ENCODE measurements at places on chromosomes 1 and 21.

DNA sequence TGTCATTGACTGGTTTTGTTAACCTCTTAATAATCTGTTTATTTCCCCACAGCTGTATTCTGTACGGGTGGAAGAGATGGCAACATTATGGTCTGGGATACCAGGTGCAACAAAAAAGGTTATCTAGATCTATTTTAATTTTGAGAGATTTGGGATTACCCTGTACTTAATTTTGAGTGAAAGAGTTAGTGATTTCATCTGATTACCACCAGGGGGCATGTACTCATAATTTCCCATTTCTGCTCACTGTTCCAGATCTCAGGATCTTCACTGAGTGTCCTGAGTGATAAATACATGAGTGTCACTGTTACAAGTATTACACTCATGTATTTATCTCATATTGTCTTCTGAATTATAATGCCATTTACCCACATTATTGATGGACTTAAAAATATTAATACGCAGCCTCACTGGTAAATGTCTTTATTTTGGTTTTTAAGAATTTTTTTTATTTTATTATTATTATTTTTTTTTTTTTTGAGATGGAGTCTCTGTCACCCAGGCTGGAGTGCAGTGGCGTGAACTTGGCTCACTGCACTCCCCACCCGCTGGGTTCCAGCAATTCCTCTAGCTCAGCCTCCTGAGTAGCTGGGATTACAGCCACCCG is 27.4 kb downstream of the DTL start:
- DNase-seq: peak; percentile 66

DNA sequence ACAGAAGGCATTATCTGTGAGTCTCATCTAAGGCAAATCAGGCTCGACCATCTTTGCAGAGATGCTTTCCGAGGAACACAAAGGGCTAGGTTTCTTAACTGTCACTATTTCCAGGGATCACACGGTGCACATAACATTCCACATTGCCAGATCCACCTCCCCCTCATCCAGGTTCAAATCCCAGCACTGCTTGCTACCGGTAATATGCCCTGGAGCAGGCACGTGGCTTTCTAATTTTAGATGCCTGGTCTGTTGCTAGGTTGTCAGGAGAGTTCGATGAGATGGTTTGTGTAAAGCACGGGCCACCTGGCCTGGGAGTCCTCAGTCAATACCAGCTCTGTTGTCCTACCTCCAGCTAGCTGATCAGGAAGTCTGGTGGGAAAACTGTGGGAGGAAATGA is 598.6 kb downstream of the NPHP4 start:
- DNase-seq: no peak

GRCh38 chr1:47873337-47873736 is 123.8 kb downstream of the TRABD2B start:
- no peak for DNase-seq

- DNase-seq: no peak
Observed at GRCh38 chr1:19395678-19396192, 83.6 kb downstream of the SLC66A1 start.

DNA sequence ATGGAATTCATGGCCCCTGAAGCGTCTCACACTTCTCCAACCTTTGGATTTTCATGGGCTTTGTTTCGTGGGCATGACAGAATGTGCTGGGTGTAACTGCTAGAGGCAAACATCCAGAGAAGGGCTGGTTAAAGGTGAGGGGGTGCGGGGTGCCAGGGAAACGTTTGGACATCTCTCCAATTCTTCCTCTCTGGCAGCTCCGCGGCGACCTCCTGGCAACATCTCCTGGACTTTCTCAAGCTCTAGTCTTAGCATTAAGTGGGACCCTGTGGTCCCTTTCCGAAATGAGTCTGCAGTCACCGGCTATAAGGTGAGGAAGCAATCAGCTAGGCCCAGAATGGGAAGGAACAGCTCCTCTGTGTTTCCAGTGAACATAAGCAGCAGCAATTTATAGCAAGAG is 12.0 kb downstream of the TMEM81 start:
- no peak for DNase-seq

- DNase-seq: peak; percentile 25
Observed at GRCh38 chr1:111406321-111406768, 21.2 kb downstream of the OVGP1 start.

DNA sequence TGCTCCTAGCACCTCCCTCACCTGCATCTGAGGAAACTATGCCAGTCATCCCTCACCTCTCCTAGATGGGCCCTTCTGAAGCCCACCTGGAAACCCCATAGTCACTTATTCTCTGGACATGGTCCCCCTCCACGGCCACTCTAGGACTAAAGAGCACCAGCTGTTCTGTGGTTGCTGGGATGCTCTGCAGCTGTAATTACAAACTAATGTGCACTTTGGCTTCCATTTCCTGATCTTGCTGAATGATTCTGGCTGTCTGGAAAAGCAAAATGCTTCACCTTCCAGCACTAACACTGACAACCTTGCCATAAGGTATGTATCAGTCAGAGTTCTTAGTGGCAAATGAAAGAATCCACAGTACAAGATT is 48.7 kb upstream of the PSEN2 start:
- no peak for DNase-seq

GRCh38 chr1:60763741-60764140 is 318.6 kb upstream of the NFIA start:
- no peak for DNase-seq

DNA sequence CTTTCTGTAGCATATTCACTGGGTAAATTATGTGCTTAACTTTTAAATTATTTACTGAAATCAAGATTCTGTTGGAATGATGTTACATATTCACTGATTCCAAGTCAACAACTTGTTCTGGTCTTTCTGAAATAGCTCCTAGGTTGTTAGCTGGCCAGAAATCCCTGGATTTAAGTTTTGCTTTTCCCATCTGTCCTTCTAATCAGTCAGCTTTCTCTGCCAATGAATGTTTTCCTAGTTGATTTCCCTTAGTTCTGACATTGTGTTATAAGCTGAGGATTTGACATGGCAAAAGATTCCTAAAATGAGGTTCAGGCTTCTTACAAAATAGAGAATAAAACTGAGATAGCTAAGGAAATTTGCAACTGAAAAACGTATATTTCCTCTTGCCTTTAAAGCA is 1479.6 kb downstream of the MRPL39 start:
- no peak for DNase-seq

DNA sequence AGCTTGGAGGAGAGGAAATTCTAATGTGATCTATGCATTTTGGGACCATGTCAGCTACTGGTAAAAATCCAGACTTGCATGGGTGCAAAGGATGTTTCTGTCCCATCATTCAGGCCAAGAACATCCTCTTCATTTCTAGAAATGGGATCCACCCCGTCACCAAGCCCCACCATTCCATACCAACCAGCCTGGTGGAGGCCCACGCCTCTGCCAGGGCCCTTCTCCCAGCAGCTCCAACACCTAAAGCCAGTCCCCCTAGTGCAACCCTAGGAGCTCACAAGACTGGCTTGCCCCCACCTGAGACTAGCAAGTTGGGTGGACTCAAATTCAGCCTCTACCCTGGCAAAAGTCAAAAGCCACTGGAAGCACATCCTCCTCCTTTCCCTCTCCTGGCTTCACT is 1.9 kb downstream of the ARHGEF11 start:
- no peak for DNase-seq

DNA sequence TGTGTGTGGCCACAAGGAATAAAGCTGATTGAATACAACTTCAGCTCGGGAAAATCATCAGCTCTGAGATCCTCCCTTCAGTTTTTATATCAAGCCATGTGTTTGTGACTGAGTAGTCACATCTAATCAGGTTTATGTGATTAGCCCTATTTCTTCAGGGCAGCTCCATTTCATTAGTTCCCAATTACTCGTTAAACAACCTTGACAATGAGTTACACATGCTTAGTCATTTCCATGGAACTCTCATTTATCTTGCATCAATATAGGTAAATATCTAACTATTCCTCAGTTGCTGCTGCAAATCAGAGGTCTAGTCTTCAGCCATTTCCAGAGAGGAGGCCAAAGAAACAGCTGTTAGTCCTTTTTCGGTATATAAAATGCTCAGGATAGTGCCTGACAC is 16.3 kb downstream of the CRB1 start:
- DNase-seq: no peak

DNA sequence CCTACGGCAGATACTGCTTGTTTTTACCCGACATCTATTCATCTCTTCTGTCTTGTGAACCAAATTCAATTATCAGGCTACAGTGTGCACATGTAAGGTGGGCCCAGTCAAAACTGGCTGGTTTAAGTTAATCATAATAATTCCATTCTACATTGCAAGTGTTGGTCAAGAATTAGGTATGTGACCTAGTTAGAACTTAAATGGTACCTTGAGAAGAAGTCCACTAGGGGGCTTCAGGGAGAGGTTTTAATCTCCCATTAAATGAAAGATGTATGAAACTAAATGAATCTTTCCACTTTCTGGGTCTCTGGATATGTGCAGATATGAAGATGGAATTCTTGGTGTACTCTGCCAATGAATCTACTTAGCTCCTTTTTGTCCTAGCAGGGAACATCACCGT is 187.1 kb downstream of the CDC42BPA start:
- peak; percentile 22 for DNase-seq

- no peak for DNase-seq
Observed at GRCh38 chr1:176225911-176226310, 18.8 kb upstream of the COP1 start.

GRCh38 chr21:43861706-43862105 is 3.3 kb upstream of the AGPAT3 start:
- no peak for DNase-seq

DNA sequence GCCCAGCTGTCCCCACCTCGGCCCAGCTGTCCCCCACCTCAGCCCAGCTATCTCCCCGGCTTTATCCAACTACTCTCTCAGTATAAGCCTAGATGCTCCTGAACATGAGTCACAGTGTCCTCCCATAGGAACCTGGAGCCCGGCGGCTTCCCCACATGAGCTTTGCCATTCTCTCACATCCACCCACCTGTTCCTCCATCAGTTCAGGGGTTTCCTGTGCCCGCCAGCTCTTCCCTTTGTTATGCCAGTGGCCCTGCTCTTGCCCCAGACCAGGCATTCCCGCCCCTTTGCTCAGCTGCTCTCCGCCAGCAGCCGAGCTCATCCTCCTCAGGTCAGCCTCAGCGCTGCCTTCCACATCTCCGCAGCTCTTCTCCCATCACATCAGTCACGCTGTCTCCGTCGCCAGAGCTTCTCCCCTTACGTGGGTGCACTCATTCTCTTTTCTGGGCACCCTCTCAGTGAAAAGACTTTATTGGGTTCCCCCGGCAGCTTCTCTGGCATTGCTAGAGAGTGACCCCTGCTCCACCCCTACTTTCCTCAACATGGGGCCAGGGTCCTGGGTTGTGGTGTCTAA is 89.5 kb upstream of the CSF3R start:
- DNase-seq: no peak

DNA sequence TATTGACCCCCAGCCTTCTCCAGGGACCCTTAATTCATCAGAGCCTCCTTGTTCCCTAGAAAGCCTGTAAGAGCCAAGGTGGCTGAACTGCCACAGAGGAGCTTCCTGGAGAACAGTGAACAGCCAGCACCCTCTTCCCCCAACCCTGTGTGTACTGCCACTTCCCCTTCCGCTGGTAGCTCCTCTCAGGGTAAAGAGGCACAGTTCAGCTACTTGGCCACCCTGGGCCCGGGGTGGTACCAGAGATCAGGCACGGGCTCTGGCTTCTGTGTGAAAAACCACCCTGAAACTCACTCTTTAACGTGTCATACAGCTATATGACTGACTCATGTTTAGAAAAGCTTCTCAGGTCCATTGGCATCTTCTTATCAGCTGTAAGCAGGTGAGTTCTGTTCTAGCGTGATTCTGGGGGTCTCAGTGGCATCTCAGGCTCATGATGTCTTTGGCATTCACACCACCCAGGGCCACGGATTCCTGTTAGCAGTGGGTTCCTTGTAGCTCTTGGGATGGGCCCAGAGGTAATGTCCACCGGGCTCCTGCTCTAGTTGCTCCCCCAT is 22.4 kb downstream of the ARMH1 start:
- DNase-seq: no peak

GRCh38 chr1:220420726-220421125 is 107.2 kb upstream of the MARK1 start:
- no peak for DNase-seq

GRCh38 chr1:239387304-239388158 is 1.2 kb downstream of the CHRM3 start:
- peak; percentile 34 for DNase-seq

DNA sequence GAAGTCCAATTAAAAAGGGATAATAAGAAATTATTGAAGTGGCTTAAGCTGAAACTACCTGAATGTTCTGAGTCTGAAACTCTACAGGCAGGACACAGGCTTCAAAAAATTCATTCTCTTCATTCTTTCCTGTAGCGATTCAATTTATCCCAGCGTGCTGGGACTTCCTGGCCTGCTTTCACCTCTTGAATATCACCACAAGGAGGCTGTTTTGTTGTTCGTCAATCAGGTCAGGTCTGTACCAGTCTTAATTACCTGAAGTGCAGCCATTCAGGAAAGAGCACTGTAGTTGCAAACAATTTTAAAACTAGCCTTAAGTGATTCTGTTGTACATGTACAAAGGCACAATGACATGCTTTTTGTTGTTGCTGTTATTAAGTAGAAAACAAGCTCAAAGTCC is 38.4 kb downstream of the FYB2 start:
- DNase-seq: no peak

- no peak for DNase-seq
Observed at GRCh38 chr1:8523666-8524206, 205.8 kb downstream of the SLC45A1 start.

DNA sequence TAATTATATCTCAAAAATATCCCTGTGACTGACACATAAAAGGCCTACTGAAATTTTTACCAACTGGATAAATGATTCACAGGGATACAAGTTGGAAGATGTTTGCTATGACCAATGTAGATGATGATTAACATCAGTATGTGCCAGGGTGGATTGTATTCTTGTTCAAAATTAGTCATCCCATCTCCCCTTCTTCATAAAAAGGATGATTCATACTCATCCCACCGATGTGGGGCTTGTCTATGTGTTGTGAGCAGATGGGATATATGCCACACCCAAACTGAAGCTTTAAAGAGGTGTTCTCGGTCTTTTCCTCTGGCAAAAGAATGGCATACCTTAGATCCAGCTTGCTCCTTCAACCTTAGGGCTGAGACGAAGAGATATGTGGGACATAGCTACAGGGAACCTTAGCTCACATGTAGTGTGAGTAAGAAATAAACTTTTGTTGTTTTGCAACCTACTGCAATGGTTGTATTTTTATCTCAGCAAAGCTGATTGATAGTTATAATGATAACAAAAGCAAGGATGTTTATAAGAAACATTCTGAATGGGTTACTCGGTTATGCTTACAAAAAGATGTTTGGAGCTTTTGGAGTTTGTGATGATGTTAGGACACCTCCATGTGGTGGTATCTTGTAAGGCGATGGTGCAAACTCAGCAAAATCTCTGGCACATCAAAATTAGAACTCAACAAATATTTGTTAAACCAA is 29.4 kb downstream of the SPATA17 start:
- DNase-seq: peak; percentile 26

- no peak for DNase-seq
Observed at GRCh38 chr1:21165646-21166045, 11.1 kb downstream of the EIF4G3 start.

- no peak for DNase-seq
Observed at GRCh38 chr1:1240822-1241587, 5.5 kb downstream of the C1QTNF12 start.

DNA sequence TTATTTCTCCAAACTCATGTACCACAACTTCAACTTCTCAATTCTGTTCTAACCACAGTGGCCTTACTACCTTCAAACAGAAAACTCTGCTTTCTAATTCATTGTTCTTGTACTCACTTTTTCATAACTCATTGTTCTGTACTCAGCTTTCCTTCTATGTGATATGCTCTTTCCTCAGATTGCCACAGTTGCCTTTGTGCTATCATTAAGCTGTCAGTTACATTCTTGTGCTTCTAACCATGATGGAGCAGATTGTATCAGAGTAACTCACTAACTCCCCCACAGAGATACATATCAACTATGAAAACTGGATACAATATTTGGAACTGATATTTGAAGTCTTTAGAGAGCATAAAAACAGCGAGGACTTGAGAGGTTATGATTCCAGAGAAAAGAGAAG is 1213.7 kb downstream of the KCNT2 start:
- no peak for DNase-seq
